ENCODE measurements at places on chromosomes 7 and 10.

DNA sequence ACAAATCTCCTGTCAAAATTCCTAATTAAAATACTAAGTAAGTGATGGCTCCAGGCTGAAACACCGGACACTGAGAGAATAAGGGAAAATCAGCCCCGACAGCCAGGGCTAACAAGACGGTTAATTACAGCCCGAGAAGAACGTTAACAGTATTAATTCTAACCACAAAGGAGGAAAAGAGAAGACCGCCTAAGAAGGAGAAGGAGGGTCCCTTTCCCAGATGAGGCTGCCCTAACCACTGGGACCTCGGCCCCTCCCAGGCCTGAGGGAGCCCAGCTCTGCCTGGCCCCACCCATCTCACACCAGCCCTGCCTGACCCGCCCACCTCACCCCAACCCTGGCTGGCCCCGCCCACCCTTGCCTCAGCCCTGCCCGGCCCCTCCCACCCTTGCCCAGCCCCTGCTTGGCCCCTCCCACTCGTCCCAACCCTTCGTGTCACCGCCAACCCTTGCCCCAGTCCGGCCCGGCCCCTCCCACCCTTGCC lies 51.3 kb downstream of the PWWP2B start:
- DNase-seq = no peak

- DNase-seq = no peak
These were observed 162.6 kb downstream of the BICC1 start for GRCh38 chr10:58675321-58675720.

DNA sequence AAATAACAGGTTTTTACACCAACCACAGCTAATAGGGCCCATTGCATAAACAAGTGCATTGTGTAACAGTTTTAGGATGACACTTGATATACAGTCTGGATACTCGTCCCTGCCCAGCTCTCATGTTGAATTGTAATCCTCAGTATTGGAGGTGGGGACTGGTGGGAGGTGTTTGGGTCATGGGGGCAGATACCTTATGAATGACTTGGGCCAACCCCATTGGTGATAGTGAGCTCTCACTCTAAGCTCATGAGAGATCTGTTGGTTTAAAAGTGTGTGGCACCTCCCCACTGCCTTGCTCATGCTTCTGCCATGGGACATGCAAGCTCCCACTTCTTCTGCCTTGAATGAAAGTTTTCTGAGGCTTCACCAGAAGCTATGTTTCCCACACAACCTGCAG lies 136.7 kb downstream of the PDE1C start:
- DNase-seq = no peak

DNA sequence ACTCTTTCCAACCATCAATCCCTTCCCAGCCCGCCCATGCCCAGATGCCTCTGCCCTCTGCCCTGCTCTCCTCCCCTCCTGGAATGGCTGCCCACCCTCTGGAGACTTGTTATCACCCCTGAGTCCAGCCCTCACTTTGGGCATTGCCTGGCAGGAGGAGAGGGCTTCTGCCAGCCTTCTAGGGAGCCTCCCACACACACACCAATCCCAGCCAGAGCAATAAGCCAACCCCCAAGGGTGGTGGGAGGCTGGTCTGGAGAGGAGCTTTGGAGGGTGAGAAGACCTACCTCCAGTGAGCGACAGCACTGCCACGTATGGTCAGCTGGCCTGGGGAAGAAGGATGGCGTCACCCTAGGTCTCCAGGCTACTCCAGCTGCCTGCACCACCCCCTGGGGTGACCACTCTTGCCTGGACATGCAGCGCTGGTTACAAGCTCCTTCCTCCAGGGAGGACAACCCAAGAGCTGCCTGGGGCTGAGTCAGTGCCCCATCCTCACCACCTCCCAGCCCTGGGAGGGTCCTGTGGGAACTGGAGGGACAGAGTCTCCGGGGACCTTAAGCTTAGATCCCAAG lies 8.4 kb downstream of the C10orf105 start:
- DNase-seq = no peak

DNA sequence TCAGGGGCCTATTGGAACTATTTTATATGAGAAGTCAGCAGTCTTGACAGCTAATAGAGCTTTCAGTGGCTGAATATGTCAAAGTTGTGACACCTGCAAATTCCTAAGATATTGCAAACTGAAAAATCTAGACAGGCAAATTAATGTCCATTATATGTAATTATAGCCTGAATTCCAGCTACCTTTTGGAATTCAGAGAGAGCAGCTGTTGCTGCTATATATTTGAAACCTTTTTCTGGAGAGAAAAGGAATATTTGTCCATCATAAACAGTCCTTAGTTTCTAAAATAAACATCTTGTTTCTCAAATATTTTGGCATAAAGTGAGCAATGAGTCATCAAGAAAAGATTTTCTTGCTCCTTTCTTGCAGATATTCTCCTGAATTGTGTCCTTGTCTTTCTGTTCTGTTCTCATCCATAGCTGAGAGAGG lies 408.9 kb upstream of the SEMA3D start:
- no peak for DNase-seq

DNA sequence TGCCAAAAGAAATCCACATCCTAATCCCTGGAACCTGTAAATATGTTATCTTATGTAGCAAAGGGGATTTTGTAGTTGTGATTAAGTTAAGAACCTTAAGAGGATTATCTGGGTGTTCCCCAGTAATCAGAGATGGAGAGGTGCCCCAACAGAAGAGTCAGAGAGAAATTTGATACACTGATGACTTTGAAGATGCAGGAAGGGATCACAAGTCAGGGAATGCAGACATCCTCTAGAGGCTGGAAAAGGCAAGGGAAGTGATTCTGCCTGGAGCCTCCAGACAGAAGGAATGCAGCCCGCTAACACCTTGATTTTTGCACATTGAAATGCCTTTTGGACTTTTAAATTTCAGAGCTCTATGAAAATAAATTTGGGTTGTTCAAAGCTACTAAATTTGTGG lies 531.7 kb downstream of the DNAJB9 start:
- DNase-seq = no peak

- no peak for DNase-seq
These were observed 35.2 kb downstream of the ANKRD26 start for GRCh38 chr10:27065084-27065483.

DNA sequence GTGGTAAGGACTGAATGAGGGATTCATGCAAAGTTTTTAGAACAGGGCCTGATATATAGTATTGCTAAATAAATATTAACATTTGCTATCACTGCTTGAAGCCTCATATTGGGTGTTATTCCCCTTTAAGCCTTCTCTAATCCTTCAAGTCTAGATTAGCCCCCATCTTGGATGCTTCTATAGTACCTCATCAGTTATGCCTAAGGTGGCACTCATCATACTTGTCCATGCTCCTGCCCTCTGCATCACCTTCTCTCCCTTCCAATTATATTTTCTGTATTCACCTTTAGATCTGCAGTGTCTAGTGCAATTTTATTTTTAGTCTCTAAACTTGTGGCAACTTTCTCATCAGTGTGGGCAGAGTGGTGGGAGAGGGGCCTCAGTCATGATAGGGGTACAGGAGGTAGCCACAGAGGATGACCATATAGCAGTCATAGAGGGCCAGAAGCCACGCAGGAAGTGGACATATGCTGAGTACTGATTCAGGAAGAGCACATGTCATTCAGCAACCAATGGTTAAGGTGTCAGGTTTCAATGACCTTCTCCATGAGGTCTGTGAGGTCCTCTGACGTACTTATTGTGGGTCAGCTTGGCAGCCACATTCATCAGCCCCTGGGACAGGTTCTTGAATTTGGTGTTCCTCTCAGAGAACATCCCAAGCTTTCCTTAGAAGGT lies 2.5 kb downstream of the ENTPD1 start:
- DNase-seq = no peak

DNA sequence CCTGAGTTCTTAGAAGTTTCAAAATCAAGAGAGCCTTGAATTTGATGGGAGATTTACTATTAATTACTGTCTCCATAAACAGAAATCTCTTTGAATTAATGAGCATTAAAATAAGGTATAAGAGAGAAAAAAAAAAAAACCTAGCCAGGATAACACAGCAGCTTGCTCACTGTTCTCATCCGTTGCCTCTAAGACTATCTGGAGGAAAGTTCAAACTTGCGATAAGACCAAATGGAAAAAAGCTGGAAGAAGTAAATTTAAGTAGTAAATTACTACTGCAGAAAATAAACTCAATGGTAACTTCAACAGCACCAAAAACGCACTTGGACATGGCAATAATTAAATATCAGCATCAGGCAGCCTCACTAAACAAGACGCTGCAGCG lies 36.7 kb downstream of the GNA12 start:
- no peak for DNase-seq

GRCh38 chr10:35643151-35644049 lies 1.3 kb upstream of the FZD8 start:
- DNase-seq = peak; percentile 18

GRCh38 chr7:95608359-95609173 lies 12.2 kb upstream of the PDK4 start:
- peak; percentile 72 for DNase-seq

DNA sequence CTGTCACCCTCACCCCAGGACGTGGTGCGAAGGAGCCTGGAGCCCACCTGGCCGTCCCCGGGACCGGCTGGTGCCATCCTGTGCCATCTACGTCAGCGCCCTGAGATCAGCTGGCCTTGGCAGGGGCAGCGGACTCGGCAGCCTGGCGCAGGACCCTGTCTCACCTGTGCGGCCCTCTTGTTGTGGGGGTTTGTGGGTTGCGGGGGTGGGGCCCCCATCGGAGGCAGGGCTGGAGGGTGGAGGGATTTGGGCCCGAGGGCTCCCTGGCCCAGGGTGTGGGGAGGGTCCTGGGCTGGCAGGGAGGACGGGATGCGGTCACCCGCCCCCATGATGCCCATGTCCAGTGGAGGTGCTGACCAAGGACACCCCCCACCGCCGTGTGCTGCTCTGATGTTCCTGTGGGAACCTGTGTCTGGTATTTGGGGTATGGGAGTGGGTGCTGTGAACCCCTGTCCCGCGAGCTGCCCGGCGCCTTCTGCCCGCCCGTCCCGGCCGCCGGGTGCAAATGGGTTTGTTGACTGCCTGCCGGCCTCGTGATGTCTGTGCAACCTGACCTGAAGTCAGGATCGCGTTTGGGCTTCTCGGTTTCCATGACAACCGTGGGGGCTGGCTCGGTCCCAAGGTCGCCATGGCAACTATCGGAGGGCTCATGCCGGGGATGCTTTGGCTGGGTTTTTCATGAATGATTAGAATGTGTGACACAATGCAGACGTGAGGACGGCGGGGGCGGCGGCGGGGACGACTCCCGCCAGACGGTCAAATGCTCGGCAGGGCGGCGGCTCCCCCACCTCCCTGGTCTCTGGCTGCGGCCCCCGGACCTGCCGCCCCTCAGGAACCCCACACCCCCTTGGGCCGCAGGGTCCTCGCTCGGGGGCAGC lies 7.3 kb downstream of the MAFK start:
- peak; percentile 13 for DNase-seq

DNA sequence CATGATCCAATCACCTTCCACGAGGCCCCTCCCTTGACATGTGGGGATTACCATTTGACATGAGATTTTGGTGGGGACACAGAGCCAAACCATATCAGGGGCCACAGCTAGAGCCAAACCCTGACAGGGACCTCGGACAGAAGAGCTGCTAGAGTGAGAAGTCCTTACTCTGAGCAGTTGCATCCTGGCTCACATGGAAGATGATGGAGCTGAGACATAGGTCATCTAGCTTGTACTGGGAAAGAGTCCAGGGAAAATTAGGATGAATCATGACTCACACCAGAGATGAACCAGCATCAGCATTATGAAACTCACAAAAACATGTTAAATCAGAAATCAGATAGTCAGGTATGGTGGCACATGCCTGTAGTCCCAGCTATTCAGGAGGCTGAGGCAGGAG lies 12.8 kb upstream of the FMC1 start:
- no peak for DNase-seq

DNA sequence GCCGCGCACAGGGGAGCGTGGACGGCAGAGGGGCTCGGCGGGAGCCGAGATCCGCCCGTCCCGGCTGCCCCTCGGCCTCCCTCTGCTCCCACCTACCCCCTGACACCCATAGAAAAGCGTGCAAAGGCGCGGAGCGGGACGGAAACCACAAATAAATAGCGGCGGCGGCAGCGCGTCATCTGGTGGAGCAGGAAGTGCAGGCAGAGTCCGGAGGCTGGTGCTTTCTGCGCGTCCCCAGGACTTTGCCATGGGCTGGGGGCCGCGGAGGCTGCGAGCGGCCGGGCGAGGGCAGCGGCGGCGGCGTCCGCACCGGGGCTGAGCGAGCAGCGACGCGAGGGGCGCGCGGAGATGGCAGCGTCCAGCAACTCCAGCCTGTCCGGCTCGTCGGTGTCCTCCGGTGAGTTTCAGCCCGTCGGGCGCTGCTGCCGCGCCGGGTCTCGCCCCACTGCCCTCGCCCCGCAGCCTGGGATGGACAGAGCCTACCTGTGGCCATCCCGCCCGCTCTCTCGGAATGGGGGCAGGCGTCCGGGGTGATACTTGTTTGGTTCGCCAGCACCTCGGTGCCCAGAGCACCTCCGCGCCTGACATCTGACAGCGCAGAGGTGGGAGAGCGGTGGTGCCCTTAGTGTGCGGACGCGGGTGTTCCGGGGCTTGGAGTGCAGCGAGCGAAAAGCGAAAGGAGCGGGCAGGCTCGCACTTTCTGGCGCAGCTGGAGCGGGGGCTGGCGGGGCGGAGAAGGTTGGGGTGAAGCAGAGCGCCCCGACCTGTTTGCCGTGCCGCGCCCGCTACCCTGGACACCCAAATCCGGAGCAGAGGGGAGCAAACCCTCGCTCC lies at the start of gene CHN2:
Gene CHN2 (plus strand): TSS at position 182 of the 834 bp plus-strand sequence.
- DNase-seq = peak; percentile 53

- DNase-seq = no peak
These were observed 48.4 kb upstream of the GNA12 start for GRCh38 chr7:2892549-2892948.

GRCh38 chr10:113872139-113873030 lies 17.9 kb downstream of the NHLRC2 start:
- no peak for DNase-seq

GRCh38 chr7:82625377-82625776 lies 181.8 kb upstream of the CACNA2D1 start:
- no peak for DNase-seq

DNA sequence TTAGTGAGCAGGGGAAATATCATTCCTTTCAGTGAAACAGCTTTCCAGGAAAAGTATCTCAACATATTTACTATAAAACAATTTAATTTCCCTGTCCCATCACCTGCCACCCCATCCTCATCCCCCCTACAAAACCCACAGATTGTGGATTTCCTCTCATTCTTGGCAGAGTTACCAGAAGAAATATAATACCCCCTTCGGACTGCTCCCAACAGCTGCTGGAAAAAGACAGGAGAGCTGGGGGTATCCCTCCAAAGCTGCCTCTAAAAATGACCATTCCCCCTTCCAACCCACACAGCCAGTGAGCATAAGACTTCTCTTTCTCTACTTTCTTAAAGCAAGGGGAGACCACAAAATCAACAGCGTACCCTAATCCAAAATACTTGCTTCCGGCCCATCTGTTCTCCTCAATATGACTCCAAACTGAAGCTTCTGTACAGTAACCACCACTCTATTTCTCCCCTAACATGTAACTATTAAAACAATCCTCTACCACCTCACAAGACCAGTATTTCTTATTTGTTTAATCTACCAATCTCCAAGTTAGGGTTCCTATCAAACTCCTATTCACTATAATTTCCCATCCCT lies 7.8 kb downstream of the FBXW4 start:
- no peak for DNase-seq

GRCh38 chr7:99679032-99679399 lies 780 bp downstream of the CYP3A5 start:
- DNase-seq = no peak
